ENCODE measurements at places on chromosomes 7 and 10.

GRCh38 chr7:81516898-81517297, 252.9 kb downstream of the HGF start:
- DNase-seq: no peak

DNA sequence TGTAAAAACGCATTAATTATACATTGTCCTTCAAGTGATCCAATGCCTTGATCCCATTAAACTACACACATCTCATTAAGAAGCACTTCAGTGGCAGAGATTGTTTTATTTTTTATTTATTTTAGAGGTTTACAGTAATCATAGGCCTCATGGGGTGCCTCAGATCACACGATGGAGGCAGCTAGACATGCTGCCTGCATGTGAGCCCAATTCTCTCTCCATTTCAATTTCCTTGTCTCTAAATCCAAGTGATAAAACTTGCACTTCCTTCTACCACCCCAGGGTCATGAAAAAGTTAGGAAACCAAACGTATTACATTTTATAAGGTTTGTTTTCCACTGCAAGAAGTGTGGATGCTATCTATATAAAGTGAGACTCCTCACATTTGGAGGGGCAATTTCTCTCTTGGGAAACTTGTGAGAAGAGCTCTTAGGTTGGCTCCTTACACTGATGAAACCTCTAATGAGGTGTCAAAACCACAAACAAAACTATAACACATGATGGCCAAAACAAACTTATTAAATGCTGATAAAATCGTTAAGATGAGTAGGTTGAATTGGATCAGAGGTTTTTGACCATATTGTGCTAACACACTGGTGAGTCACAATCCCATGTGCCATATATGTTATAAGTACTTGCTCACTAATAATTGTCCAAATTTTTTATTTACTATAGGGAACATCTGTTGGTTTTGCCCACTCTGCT, 22.3 kb upstream of the XPNPEP1 start:
- DNase-seq: no peak

- no peak for DNase-seq
Measured at GRCh38 chr7:115505136-115505535, 525.4 kb downstream of the TFEC start.

- no peak for DNase-seq
Measured at GRCh38 chr10:43912469-43912868, 263.8 kb upstream of the ZNF32 start.

- DNase-seq: no peak
Measured at GRCh38 chr10:14671386-14671831, 103.3 kb downstream of the FAM107B start.

DNA sequence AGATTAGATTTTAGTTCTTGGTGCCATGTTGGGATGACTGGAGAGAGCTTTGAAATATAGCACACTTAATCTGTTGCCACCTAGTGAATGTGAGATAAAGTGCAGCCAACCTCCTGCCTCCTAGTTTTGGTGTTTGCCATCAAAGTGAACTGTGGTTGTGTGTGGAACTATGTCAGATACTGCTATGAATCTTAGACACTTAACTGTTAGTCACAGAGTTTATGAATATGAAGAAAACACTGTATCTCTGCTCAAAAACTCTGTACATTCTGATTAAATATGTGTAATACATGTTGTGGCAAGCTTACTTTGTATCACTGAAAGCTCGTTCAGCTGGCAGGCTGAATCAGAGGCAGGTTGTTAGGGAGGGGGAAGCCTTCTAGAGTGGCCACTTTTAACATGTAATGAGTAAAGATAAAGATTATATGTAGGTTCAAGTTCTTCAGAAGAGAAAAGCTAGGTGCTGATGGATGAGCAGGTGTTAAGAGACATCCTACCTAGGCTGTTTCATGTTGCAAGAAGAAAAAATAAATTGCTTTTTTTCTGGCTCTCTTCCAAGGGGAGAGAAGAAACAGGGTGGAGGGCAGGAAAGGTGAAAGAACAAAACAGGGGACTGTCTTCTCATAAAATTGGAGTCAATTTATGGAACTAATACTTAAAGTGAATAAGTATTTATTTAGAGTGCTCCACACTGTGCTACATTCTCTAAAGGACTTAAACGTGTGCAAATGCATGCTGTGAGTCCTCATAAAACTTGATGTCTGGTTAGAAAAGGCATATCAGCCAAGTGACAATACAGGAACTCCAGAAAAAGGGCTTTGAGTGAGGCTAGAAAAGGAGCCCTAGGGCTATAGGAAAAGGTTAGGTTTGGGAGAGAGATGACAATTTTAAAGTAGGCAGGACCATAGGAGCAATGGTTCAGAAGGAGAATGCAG, 14.1 kb upstream of the LAMB1 start:
- no peak for DNase-seq

DNA sequence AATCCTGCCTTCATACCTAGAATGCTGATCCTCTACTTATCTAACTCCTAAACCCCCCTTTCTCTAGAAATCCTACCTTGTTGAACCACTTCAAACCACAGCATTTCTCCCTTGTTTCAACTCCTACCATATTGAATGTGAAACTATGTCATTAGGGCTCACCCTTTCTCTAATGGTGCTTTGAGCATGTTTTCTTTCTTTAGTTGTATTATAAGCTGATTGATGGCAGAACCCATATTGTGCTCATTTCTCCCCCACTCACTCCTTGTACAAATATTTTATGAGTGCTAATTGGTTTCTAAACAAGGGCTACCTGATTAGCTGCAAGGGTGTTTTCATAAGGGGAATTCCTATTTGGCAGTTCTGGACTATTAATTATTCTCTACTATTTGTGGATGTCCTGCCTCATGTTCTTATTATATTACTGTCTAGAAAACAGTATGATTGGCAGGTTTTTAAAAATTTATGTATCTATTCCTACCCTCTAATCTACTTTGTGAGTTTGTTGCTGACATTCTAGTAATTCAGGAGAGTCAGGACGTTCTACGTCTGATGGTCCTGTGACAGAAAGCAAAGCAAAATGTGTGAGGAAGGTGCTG, 765.8 kb downstream of the KCNMA1 start:
- no peak for DNase-seq

GRCh38 chr7:77321300-77321699, 94.8 kb downstream of the GSAP start:
- DNase-seq: no peak

DNA sequence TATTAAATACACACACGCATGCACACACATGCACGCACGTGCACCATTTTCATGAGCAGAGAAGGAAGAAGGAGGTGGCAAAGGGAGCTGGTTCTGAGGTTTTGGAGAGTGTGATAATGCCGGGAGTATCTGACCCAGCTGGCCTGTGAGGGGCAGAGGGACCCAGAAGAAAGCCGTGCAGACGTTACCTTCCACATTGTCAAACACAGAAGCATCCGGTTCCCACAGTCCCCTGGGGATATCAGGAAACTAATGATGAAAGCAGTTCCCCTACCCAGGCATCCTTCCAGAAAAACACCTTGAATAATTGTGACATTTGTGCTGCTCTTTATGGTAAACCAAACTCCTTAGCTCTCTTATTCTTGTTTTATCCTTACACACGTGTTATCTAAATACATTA, 85.7 kb upstream of the FAM180A start:
- no peak for DNase-seq

DNA sequence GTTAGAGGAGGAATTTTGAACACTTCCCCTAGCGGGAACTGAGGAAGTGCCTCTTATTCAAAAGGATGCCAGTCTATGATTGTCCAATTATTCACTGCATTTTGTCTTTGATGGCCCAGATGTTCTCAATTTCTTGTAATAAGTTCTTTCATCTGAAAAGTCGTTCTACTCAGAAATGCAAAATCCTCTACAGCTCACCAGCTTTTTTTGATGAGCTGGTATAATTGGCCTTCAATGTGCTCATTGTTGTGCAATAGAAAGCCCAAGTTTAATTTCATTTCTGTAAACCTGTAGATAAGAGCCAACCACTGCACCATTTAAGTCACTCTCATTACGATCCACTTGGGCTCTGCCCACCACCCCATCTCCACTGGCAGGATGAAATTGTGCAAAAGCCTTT, 978.7 kb upstream of the AUTS2 start:
- DNase-seq: no peak

DNA sequence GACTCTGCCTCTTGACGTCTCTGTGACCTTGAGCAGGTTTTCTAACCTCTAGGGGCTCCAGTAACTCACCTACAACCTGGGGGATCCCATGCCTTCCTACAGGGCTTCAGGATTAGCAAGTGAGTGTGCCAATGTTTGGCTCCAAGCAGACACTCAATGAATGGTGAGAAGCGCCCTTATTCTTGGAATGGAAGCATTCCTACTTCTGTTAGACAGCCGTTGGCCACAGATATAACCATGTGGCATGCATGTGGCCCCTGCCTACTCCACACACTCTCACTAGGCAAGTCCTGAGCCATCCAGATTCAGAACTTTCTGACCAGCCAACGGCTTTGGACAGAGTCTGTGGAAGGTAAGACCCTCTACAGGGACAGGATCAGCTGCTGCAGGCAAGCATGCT, 108.9 kb upstream of the LYZL2 start:
- no peak for DNase-seq

DNA sequence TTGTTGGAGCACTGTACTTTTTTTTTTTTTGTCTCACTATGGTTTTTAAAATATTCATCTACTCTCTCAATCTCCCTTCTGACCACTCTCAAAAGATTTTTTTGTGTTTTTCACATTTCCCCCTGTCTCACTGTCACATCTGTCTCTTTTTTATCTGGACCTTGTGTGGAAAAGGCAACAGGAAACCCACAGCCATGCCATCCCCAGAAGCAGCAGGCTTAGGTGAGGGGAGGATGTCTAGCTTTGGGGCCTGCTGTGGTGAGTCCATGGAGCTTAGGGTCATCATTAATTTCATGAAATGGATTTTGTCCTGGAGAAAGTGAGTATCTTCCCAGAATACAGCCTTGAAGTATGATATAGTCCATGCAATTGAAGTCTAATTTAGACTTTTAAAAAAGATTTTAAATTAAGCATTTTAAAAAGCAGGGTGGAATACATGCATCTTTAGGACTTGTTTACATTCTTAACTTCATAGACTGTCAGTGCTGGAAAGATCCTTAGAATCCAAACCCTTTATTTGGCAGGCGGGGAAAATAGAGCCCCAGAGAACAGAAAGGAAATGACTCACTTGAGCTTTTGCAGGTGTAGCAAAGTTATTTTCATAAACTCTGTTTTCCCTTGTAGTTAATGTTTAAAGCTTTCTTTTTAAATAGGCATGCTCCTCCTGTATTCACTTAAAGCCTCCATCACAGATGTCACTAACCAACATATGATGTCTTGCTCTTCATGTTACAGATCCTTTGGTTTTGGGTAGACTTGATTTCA, 25.1 kb downstream of the MINDY4 start:
- no peak for DNase-seq

- DNase-seq: no peak
Measured at GRCh38 chr7:151314401-151314800, 27.2 kb upstream of the NUB1 start.

GRCh38 chr10:112227331-112227987, 43.9 kb upstream of the GPAM start:
- no peak for DNase-seq

GRCh38 chr10:77756319-77757232, 119.0 kb upstream of the KCNMA1 start:
- peak; percentile 15 for DNase-seq

GRCh38 chr10:6108072-6108471, 19.2 kb downstream of the RBM17 start:
- DNase-seq: no peak

DNA sequence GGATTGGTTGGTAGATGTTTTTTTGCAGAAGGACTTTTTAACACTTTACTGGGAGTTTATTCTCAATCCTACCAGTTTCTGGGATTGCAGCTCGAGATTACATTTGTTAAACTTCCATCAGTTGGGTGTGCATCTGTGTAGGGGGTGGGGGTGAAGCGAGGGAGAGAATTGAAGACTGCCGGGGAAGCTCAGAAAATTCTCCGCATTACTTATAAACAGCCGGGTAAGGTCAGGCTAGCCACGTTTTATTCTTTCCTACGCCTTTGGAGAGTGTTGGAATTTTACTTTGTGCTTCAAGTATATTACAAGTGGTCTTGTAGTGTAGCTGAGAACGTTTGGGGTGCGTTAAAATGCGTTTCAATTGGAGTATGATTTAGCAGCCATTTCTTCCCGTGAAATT, 1.1 kb downstream of the PALS2 start:
- DNase-seq: peak; percentile 4

DNA sequence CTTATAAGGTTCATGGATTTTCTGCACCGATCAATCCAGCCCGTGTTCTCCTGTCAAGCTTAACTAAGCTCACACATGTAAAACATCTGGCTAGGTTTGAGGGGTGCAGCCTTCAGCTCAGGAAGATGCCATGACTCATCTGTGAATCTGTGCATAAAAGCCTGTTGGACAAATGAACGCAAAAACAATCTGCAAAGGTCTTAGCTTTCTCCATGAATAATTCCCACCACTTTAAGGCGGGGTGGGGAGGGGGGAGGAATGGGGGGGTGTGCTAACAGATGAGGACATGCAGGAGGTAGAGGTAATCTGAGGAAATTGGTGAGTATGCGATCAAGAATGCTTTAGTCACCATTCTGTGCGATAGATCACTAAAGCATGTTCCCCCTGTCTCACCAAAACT, 4.8 kb downstream of the DOCK4 start:
- no peak for DNase-seq

- DNase-seq: no peak
Measured at GRCh38 chr10:111273635-111274034, 196.8 kb downstream of the ADRA2A start.

DNA sequence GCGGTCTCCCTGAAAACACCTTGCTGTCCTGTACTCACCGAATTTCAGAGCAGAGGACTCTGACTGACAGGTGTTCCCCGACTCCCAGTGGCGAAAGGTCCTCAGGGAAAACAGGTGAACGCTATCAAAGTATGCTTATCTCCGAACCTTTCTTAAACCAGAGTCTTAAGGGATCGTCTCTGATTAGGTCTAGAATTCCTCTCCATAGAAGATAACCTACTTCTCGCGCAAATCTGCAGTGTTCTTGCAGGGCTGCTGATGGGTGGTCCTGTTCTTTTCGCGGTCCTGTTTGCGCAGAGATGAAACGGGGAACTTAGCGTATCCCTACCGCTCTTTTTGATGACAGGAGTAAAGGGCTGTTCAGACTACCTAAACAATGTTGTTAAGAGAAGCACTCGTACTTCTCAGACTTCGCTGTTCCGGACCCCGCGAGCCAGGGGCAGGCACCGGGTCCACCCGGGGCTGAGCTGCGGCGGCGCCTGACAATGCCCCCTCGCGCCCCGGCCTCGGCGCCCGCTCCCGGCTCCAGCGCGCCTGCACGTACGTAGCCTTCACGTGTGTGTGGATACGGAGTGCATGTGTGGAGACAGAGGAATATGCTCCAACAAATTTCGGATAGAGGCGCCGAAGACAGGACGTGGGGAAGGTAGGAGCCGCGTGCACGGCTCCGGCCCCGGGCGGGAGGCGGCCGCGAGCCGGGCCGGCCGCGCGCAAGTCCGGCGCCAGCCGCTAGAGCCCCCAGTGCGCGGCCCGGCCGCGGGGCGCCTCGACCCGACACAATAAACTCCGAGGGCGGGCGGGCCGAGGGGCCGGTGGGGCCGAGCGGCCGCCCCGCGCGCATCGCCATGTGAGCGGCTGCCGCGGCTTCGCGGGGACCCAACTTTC, 766 bp upstream of the ZMYND11 start:
- peak; percentile 41 for DNase-seq

GRCh38 chr10:124565565-124566221, 104.1 kb downstream of the LHPP start:
- DNase-seq: no peak

GRCh38 chr7:135109976-135110375, 37.9 kb upstream of the TMEM140 start:
- no peak for DNase-seq

- DNase-seq: no peak
Measured at GRCh38 chr10:95693071-95693667, 558 bp downstream of the TCTN3 start.

Measured in right renal pelvis (tissue), 4 donors.